ENCODE measurements at places on chromosomes 12 and 14.
A peak's percentile ranks its signal among the peaks of the same experiment; 100 is the strongest.

DNA sequence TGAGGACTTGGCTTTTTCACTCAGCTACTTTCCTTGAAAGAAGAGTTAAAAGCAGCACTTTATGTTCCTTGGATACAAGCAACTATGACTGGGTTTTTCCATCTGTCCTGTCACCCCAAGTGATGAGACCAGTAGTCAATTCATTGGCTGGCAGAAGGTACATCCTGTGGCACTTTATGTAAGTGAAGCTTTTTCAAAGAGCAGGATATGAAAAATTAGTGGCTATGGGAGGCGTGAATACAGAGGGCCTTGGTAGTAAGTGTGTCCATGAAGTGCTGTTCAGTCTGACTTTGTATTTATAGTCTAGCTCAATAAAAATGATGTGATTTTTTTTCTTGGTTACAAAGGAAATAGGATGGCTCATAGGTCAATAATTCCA, 68.8 kb downstream of the DRAM1 start:
- DNase-seq: no peak

GRCh38 chr12:26101350-26101734, 23.5 kb downstream of the BHLHE41 start:
- no peak for DNase-seq

- DNase-seq: no peak
Observed at GRCh38 chr12:122982477-122982815, 2.0 kb downstream of the ARL6IP4 start.

DNA sequence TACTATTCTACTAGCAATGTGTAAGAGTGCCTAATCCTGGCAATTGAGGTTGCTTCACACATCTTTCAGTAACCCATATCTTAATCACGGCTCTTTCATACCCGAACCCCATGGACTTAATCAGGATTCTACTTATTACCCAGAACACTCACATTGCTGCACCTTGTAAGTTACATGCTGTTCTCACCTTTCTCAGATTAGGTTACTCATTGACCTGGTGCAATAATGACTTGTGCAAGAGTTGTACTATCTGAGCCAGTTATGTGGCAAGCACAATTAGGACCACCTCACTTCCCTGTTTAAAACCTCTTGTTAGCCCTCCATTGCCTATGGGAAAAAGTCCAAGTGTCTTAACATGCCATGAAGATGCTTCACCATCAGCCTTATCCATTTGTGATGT, 306.7 kb upstream of the E2F7 start:
- peak; percentile 1 for DNase-seq

GRCh38 chr14:93538413-93538812, 107.7 kb downstream of the UNC79 start:
- peak; percentile 3 for DNase-seq

DNA sequence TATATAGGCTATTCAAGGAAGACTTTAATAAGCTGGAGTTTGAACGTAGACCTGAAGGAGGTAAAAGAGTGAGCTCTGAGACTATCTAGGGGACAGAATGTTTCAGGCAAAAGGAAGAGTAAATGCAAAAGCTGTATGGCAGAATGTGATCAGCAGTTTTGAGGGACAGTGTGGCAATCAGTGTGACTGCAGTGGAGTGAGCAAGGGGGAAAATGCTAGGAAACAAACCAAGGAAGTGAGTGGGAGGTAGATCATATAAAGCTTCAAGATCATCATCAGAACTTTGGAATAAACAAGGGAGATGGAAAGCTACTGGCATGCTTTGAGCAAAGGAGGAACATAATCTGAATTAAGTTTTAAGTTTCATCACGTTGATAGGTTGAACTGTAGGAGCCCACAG, 67.5 kb upstream of the BTG1 start:
- DNase-seq: no peak

- DNase-seq: no peak
Observed at GRCh38 chr12:25328072-25328712, 77.5 kb upstream of the KRAS start.

DNA sequence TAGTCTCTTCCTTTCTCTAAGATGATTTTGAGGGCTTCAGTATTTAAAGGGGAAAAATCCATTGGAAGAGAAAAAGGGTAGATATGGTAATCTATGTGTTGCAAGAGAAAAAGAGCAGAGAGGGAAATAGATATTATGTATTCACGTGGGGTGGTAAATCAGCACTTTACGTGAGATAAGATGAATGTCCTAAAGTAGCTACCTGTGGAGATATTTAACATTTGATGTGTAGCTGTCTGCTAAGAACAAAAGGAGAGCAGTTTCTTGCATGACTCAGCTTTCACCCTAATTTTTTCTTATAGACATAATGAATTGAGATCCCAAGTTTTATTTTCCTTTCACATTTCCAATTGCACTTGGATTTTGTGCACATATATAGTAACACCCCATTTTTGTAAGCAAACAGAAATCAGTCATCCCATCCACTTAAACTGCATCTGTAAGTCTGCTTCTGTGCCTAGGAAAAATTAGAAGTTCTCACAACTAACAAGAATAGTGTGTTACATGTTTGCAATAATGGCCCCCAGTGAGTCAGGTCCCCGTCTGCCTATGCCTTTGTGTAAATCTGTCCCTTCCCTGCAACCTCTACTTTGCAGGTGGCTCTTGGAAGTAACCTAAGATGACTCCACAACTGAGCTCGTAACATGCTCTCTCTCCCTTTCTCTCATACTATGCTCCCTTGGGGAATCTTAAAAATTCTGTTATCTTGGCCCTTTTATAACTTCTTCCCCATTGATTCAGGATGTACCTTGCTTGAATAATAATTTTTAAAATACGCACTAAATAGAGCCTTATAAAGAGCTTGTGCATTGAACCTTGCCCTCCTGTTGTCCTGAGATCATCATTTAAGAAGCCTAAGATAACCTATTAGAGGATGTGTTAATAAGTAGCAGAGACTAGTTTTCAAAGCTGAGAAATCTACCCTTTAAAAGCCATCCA, 3.7 kb downstream of the TMTC3 start:
- DNase-seq: no peak

DNA sequence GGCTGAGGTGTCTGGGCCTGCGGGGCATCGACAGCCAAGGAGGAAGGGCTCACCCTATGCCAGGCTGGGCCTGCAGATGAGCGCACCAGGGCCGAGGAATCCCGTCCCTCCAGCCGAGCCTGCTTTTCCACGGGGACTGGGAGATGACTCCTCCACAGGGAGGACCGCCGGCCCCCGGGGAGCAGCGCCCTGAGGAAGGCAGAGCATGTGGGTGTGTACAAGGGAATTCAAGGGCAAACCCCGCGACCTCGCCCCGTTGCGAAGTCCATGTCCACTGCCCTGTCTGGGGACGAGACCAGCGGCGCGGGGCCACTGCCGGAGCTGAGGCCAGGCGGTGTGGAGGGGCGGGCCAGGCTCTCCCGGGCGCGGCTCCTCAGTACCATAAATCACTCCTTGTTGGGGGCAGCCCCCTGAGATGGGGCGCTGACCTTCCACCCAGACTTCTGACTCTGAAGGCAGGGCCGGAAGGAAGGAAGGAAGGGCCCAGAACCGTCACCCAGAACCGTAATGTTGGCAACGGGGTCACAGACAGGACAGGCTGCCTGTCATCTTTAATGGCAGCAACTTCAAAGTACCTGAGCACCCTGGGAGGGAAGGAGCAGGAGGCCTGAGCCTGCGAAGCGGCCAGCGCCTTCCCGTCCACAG, 52.5 kb downstream of the RNF34 start:
- no peak for DNase-seq

- DNase-seq: no peak
Observed at GRCh38 chr12:55745361-55746173, 2.6 kb downstream of the GDF11 start.

GRCh38 chr12:81797100-81797499, 38.0 kb upstream of the PPFIA2 start:
- no peak for DNase-seq

DNA sequence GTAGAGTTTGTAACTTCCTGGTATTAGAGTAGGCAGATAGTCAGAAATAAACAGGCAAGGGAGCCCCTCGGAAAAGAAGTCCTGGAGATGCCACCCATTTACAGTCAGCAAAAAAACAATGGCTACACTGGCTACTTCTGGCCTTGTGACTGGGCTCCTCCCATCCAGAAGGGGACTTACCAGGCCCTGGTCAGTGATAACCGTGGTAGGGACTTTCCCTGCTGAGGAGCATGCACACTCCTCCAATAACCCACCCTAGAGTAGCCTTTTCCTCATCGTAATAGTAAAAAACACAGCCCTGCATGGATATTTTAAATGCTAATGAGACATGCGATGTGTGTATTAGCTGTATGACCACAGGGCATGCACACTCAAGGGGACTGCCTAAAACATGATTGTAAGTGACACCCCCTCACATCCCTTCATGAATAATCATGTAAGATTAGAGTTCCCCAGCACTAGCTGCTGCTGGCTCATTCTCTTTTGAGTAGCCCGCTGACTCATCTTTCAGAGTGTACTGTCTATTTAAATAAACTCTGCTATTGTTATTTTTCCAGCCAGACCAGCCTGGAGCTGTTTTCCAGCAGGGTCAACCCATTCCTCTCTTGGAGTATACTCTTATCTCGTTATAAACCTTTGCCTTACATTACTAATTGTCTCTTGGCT, 413.8 kb upstream of the TMTC1 start:
- DNase-seq: no peak

DNA sequence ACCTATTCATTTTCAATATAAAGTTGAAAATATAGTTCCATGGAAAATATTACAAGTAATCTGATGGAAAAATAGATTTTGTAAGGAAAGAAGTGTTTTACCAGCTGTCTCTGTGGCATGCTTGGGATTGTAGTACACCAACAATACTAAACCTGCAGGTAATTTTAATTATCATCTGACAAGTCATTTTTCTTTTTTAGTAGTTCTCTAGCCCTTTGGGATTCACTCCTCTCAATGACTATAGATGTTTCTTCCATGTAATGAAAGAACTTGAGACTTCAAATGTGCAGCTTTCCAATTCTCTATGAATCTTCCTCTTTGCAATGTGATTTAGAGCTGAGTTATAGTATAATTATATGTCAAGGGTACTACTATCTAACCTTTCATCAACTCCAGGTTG, 14.7 kb upstream of the LIN7A start:
- no peak for DNase-seq

DNA sequence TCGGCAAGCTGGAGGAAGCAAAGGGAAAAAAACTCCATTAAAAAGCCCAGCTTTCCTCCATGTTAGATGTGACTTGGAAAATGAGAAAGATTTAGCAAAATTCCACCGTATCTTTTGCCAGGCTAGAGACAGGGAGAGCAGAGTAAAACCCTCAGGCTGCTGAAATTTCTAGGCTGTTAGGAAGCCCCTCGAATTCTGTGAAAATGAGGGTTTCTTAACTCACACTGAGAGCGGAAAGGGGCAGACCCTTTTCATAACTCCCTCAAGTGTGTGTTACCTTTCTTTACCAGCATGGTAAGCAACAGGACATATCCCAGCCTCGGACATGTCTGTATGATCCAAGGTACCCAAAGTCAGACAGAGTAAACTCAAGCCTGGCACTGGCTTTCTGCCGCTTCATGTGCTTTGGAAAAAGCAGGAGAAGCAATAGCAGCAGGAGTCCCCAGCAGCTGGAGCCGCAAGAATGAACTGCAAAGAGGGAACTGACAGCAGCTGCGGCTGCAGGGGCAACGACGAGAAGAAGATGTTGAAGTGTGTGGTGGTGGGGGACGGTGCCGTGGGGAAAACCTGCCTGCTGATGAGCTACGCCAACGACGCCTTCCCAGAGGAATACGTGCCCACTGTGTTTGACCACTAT, at the start of gene RHOJ:
RHOJ (plus strand) TSS at position 37 of the 637 bp plus-strand sequence; CDS start at position 464, 427 bp downstream.
- DNase-seq: no peak

DNA sequence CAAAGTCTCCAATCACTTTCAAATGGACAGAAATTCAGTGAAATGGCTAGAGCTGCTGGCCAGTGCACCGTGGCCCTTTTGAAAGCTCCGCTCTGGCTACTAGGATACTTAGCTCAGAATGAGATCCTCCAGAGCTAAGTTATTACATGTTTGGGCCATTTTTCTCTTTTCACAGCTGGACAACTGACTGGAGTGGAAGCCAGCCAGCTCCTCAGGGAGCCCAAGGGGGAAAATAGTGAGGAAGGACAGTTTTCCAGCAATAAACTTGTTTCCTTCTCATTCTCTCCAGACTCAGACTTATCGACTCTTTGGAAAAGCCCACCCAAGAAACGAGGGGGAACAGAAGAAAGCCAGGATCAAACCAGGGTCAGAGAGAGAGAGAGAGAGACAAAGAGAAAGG, 266.0 kb downstream of the KSR2 start:
- DNase-seq: no peak

- peak; percentile 4 for DNase-seq
Observed at GRCh38 chr14:51139121-51139681, 44.3 kb upstream of the TRIM9 start.

GRCh38 chr14:69320581-69321365, 60.8 kb downstream of the GALNT16 start:
- DNase-seq: no peak

GRCh38 chr12:4440187-4440941, 5.3 kb downstream of the FGF6 start:
- DNase-seq: no peak

GRCh38 chr14:89564989-89565388, 148.0 kb upstream of the FOXN3 start:
- no peak for DNase-seq

GRCh38 chr12:53204351-53204750, 2.7 kb downstream of the ITGB7 start:
- DNase-seq: no peak

DNA sequence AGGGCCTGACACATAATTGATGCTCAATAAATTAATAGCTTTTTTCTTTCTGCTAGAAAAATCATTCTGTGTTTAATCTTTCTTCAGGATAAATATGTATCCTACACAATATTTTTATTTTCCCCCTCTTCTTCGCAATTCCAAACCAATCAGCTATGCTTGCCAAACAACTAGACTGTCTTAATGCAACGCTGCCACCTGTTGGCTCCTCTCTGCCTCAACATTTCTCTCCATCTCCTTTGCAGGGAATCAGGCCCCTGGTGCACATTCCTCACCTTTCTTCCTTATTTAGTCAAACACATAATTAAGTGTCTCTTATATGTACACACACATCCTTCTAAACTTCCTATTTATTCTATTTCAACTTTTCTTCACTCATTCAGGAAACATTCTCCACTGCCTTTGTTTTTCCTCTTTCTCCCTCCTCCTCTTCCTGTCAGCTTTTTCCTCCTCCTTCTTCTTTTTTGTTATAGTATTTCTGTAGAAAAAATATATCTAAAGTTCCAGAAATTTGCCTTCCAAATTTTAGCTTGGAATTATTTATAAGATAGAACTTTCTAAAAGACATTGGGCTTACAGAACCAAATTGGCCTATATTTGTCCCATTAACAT, 406.0 kb downstream of the PRKD1 start:
- DNase-seq: no peak

DNA sequence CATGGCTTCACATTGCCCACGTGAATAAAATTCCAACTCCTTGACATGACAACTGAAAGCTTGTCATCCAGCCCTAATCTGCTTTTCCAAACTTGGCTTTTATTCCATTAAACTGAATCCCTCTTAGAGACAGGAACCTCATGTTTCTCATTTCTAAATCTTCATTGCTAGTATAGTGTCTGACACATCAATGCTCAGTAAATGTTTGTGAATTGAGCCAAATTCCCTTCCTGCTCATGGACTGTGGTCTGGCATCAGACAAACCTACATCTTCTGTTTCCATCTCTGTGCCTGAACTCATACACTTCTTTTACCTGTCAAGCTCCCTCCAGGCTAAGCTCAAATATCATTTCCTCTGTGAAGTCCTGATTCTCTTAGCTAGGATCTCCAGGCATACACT, 4.3 kb upstream of the FKBP11 start:
- DNase-seq: no peak

GRCh38 chr12:5899675-5900074, 45.4 kb downstream of the ANO2 start:
- no peak for DNase-seq

GRCh38 chr14:49851813-49852212, 775 bp downstream of the NEMF start:
- DNase-seq: no peak

GRCh38 chr14:91354979-91355685, 62.5 kb downstream of the CCDC88C start:
- DNase-seq: no peak
